ENCODE measurements at places on chromosomes 3 and 15.

DNA sequence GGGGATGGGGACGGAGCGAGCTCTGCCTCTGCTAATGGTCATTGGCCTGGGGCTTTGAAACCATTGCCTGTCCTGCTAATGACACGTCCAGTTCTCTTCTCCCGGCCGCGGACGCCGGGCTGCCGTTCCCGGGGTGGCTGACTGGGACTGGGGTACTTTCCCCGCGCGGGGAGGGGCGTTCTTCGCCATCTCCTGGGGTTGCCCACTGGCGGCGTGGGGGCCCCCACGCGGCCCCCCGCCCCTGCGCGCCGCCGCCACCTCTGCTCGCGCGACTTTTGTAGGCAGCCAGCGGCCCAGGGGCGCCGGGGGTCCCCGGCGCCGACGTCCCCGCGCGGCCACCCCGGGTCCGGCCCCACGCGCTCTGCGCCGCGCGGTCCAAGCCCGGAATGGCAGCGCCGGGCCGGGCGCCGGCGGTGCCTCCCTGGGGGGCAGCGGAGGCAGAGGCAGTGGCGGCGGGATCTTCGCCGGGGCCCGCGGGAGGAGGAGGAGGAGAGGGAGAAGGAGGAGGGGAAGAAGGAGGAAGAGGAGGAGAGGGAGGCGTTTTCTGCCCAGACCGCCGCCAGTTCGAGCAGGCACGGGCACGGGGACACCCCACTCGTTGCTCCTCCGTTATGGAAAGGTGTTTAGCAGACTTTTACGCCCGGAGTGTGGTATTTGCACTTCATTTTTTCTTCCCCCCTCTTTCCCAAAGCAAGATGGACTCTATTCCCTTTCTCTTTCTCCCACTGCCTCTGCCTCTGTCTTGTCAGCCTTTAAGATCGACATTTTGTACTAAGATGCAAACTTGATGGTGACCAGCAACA, 2.3 kb downstream of the BBX start:
- no peak for DNase-seq

- no peak for DNase-seq
Measured at GRCh38 chr15:96388673-96389072, 58.2 kb downstream of the NR2F2 start.

- DNase-seq = no peak
Measured at GRCh38 chr3:178325330-178325729, 210.9 kb upstream of the KCNMB2 start.

GRCh38 chr3:141044695-141045641, 6.2 kb upstream of the SPSB4 start:
- no peak for DNase-seq

DNA sequence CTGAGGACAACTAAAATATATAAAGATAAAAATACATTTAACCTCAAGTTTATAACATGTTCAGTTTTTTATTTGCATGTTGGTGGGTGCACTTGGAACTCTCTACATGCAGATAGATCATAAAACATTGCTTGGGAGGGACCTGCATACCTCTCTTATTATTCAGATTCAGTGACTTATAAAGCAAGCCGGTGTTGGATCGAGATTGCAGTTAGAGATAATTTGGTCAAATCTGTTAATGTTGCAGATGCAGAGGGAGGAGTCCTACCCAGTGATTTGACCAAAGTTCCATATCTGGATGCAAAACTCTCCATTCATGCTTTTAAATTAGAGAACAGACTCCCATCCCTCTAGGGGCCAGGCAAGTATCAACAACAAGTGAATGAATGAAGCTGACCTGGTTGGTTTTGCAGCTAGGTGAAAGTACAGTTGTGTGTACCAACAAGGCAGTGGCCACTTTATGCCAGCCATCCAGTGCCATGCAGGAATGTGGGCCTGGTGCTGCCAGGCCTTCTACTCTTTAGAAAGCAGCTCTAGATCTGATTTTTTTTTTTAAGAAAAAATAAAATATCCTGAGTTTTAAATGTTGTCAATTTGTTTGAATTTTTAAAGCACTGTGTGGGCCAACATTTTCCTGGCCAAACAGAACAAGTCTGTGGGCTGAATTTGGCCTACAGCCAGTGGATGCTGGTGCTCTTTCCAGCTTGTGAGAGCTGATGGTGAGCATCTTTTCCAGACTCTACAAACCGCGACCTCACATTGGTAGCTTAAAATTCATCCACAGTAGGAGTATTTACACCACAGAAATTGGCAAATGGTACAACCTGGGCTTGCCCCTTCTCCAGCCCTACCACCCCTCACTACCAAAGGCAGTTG, 12.3 kb downstream of the CDIN1 start:
- no peak for DNase-seq
